ENCODE measurements at places on chromosomes 2 and 18.

- DNase-seq, result no peak
Observed at GRCh38 chr2:112887964-112888749, 22.8 kb upstream of the IL37 start.

GRCh38 chr18:27413495-27414401 lies 228.6 kb upstream of the CHST9 start:
- DNase-seq, result peak; percentile 33

- peak; percentile 24 for DNase-seq
Observed at GRCh38 chr2:64021578-64021977, 2.4 kb upstream of the VPS54 start.

DNA sequence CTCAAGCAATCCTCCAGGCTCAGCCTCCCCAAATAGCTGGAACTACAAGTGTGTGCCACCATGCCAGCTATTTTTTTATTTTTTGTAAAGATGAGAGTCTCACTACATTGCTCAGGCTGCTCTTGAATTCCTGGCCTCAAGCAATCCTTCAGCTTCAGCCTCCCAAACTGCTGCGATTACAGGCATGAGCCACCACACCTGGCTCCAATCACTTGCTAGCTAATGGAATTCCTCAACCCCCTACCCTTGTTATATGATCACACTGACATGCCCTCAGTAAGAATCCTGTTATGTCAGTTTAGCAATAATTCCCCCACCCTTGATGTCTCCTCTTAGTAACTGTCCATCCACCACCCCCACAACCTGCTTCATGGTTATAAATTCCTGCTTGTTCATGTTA lies 12.3 kb downstream of the CHN1 start:
- no peak for DNase-seq

GRCh38 chr2:240791821-240792628 lies 28.0 kb downstream of the KIF1A start:
- no peak for DNase-seq

DNA sequence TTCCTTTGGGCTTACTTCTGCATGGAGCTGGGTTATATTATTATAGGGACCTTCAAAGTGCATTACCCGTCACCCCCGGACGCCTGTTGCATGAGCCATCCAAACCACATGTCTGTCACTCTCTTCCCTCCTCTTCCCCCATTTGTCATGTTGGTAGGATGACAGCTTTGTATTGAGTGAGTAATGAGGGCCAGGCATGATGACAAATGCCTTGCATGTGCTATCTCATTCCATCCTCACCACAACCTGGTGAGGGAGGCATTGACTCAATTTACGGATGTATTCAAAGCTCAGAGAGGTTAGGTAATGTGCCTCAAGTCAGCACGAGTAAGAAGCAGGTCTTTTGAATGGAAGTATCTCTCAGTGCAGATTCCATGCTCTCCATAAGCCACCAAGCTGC lies 510.5 kb upstream of the TNP1 start:
- DNase-seq, result peak; percentile 96

DNA sequence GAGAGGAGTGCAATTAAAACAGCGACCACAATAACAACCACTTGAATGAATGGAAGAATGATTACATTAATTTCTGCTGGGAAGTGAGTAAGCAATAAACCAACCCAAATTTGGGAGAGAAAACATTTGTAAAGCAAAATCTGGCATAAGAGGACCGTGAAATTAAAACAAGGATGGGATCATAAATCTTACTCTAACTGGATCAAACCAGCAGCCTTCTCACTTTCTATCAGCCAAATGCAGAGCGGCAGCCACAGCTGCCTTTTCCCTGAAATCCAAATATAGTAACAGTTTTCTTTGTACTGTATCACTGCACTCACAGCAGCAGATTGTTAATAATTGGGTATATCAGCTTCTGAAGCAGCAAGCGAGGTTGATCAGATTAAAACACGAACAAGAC lies 245.2 kb upstream of the REG3G start:
- DNase-seq, result no peak

GRCh38 chr2:186697536-186697935 lies 3.7 kb downstream of the FAM171B start:
- peak; percentile 19 for DNase-seq

Measured in RPMI7951 (cell line).